Glutamatergic neuron (in vitro differentiated cells): ENCODE measurements at places on chromosomes 5 and 9.

GRCh38 chr5:9251379-9251980, 294.4 kb downstream of the SEMA5A start:
- DNase-seq: no peak

GRCh38 chr9:124855566-124855943, 2.3 kb downstream of the WDR38 start:
- no peak for DNase-seq

DNA sequence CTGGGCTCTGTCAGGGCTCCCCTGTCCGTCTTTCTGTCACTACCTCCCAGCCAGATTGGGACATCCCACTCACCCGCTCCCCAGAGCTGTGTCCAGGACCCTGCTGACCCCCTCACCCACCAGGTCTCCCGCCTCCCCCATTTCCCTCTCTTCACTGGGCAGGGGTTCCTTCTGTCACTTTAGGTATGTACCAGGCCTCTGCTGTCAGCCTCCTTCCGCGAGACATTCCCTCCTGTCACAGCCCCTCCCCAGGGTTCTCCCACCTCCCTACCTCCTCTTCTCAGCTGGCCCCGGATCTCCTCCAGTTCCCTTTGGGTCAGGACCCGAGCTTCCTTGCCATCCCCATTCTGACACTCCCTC, 488 bp downstream of the POLR1E start:
- no peak for DNase-seq

DNA sequence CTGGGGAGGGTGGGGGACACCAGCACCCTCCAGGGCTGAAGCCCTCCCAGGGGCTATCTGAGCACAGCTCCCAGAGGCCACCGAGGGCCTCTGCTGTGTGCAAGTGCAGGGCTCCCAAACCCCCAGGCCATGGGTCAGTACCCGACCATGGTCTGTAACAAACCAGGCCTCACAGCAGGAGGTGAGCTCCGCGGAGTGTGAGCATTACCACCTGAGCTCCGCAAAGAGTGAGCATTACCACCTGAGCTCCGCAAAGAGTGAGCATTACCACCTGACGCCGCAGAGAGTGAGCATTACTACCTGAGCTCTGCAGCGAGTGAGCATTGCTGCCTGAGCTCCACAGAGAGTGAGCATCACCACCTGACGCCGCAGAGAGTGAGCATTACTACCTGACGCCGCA, 152.9 kb upstream of the IRX2 start:
- no peak for DNase-seq

- DNase-seq: no peak
Observed at GRCh38 chr9:29289365-29289764, 1716.1 kb upstream of the C9orf72 start.

DNA sequence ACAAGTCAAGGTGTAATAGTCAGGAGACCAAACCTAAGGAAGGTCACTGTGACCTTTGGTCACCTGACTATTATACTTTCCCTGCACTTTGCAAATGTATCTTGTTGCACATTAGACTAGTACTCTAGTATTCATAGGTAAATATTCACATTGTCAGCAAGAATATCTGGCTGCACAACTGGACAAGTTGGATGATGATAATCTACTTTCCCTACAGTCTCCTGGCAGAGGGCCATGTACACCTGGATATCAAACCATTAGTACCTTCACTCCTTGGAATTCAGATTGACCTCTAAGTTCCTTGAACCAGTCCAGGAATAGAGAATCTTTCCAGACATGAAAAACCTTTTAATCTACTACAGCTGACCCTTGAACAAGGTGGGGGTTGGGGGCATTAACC, 344.8 kb downstream of the DEPDC1B start:
- no peak for DNase-seq

GRCh38 chr9:137969008-137969407, 91.4 kb downstream of the CACNA1B start:
- no peak for DNase-seq

DNA sequence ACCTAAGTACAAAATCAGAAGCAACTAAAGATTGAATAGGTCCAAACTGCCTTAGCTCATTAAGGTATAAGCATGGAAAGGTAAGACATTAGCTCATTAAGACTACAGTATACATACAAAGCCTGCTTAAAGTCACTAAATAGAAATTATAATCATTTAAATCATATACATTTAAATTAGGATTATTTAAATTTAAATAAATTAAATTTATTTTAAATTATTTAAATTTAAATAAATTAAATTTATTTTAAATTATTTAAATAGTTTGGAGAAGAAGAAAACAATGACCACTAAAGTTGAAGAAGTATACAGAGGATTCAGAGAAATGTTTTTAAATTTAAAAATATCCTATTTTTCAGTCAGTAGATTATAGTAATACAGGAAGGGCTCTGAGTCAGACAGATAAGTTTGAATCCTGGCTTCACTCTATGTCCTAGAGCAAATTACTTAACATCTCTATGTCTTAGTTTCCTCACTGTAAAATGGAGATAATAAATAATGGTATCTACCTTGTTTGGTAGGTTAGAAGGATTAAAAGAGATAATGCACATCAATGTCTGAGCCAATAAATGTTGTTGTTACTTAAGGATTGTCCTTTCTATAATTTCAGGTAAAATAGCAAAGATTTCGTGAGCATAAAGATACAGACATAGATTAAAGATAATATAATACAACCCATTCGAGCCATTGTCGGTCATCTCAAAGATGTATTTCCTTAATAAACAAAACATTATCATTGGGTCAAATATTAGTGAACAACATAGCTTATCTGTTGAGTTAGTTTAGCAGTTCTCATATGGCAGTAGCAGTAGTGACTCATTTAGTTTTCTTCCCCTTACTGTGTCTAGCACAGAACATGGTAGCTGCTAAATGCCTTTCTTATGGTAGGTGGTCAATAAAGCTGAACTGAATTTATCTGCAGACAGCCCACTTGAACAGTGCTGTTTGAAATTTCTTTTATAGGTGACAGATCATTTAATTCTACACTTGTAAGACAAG, 100.6 kb downstream of the KIAA0825 start:
- no peak for DNase-seq

- DNase-seq: no peak
Observed at GRCh38 chr9:117405950-117406705, 8.7 kb downstream of the ASTN2 start.

- DNase-seq: no peak
Observed at GRCh38 chr5:40873286-40873880, 32.2 kb downstream of the CARD6 start.

GRCh38 chr5:6255956-6256355, 122.4 kb downstream of the MED10 start:
- DNase-seq: no peak

- no peak for DNase-seq
Observed at GRCh38 chr5:67144183-67144639, 52.4 kb downstream of the CD180 start.

- DNase-seq: no peak
Observed at GRCh38 chr5:76720988-76721569, 5.2 kb downstream of the F2R start.

DNA sequence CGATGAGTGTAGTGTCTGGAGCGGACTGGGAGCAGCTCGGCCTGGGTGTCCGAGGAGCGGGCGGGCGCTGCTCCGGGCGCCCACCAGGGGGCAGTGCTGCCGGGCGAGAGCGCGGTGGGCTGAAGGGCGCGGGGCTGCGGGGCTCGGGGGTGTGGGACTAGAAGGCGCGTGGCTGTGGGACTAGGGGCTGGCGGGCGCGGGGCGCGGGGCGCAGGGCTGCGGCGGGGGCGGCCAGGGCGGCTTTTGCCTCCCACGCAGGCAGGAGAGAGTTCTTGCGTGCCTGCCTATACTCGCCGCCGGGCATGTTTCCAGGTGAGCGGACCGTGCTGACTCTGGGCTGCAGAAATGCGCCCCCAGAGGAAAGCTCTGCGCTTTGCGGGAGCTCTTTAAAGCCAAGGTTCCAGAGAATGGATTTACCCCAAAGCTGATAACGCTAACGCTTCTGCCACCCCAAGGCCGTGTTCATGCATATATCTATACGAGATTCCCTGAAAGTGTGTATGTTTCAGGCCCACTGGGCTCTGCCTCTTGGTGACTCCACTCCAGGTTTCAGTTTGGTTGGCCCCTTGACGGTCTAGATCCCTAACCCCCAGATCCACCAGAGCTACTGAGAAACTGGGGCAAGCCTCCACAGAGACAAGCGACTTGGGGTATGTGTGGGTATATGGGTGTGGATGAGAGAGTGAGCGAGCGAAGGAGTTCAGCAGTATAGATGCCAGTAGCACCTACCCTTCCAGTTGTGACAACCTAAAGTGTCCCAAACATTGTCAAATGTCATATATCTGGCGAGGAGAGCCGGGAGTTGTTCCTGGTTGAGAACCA, 56.2 kb downstream of the ACER2 start:
- peak; percentile 85 for DNase-seq

DNA sequence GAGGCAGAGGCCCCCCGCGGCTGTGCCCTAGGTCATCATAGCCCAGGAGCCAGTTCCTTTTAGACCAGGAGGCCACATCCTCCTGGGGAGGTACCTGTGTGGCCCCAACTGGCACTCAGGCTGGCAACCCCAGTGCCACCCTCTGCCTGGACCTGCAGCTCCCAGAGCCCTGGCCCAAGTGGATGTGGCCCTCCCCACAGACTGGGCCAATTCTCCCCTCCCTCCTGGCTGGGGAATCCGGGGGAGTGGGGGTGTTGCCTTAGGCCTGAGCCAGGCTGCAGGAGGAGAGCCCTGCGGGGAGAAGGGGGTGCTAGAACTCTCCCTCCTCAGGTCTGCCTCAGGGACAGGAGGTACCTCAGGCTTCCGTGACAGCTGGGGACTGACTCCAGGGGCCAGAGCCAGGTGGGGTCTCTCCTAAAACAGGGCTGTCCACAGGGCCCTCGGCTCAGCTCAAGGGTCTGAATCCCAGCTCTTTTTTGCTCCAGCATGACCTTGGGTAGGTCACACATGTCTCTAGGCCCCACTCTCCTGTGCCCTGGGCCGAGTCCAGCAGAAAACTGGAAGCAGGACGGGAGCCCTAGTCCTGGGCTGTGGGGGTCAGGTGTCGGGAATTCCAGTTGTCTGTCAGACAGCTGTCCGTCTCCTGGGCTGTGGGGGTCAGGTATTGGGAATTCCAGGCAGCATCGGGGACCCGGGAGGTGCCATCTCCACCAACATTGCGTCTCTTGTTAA, 9.6 kb downstream of the DNLZ start:
- DNase-seq: no peak

- no peak for DNase-seq
Observed at GRCh38 chr5:644509-644908, 32.4 kb downstream of the CEP72 start.

DNA sequence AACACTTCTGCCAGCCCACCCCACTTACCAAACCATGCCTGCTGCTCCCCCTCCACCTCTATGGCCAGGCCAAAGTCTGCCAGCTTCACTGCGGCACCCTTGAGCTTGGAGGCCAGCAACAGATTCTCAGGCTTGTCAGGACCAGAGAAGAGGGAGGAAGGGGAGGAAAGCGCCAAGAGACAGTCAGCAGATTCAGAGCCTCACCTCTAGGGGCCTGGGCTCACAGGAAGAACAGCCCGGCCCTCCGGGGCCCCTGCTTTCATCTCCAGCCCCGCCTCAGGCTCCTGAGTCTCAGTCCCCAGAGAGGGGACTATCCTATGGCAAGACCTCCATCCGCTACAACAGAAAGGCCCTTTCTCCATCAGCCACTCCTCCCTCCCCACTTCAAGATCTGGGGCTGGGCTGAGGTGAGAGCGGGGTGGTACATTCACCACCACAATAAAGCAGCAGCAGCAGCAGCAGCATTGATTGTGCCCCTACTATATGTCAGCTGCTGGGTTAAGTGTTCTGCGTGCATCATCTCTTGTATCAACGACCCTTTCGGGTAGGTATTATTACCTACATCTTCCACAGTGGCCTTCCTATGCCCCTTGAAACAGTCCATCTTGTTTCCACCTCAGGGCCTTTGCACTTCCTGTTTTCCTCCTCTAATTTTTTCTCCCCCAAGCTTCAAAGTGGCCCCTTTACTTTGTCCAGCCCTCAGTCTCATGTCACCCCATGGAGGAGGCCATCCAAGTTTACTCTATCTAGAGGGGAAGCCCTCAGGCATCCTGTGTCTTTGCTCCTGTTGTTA, 36.0 kb downstream of the CAMK2A start:
- no peak for DNase-seq

GRCh38 chr9:109101810-109102209, 17.9 kb downstream of the TMEM245 start:
- no peak for DNase-seq

GRCh38 chr5:170444969-170445505, 55.9 kb upstream of the KCNMB1 start:
- DNase-seq: no peak

DNA sequence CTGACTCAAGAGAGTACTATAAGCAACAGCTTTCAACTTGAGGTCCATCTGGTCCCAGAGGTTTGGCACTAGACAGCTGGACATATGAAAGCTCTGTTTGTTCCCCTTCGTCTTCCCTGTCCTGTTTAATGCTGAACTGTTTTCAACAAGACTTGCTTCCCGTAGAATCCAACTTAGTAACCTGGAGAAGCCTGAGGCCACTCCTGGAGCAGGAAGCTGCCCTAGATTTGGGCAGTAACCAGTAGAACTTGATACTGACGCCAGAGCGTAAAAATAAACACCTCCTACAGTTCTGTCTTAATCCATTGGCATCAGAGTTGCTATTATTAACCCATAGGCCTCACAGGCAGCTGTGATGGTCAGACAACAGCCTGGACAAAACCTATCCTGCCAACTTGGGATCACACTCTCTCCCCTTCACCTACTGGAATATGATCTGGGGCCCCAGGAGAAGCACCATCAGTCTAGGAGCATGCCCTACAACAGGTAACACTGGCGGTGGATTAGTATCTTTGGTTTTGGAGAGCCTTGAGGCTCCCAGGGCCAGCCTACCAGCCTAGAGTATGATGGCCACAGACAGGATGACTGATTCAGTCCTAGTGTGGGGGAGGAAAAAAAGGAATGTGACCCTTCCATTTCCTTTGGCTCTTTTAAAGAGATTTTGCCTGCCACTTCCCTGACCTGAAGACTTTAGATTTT, 29.2 kb downstream of the RUSC2 start:
- DNase-seq: no peak

DNA sequence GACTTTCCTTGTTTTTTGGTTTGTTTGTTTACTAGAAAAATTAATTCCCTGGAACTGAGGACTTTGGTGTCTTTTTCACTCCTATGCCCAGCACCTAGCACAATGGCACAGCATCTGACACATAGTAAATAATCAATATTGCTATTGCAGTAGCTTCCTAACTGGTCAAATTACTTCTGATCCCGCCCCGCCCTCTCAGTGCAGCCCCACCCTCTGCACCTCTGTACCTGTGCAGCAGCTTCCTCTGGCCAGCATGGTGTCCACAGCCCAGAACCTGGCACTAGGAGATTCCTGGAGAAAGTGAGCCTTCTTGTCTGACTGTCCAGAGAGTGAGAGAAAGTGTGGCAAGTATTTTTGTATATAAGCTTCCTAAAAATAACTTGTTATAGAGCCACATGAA, 343.2 kb downstream of the ZNF608 start:
- no peak for DNase-seq

GRCh38 chr9:124839612-124840299, 13.5 kb upstream of the WDR38 start:
- DNase-seq: peak; percentile 49

DNA sequence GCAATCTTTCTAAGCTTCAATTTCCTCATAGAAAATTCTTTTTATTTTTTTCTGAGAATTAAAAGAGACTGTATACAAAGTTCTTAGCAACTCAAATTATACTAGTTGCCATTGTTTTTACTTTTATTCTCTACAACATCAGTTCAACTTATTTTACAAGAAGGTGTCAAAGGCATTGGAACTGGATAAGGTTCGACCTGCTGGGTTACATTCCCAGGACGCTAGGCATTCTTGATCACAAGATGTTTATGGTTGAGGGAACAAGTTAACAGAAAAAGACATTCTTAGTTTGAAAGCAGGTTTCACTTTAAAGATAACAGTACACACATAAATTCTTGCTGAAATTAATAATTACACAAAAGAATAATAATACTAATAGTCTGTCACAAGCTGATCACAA, 163.5 kb upstream of the SNX2 start:
- DNase-seq: no peak
